ENCODE measurements at places on chromosomes 2 and 18. TPM values are rescaled to one million over a fixed set of nuclear protein-coding genes. Genes with fewer than 3 reads are reported as not detected.

- no peak overlapping the region for H3K4me3 ChIP-seq
- DNase-seq: no peak
- H3K27ac ChIP-seq: no peak overlapping the region
- H3K4me1 ChIP-seq: no peaks in the 10 kb centered on the region
- no peaks in the 10 kb centered on the region for H3K36me3 ChIP-seq
Observed at GRCh38 chr2:170022692-170023091, 155.3 kb upstream of the MYO3B start.

The CNTNAP5 gene
- not detected for total RNA-seq

DNA sequence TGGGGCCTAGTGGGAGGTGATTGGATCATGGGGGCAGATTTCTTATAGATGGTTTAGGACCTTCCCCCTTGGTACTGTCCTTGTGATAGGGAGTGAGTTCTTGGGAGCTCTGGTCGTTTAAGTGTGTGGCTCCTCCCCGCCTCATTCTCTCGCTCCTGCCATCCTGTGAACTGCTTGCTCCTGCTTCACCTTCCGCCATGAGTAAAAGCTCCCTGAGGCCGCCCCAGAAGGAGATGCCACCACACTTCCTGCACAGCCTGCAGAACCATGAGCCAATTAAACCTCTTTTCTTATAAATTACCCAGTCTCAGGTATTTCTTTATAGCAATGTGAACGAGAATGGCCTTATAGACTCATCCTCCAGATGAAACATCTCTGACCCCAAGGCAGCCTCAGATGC lies 101.5 kb downstream of the KCNF1 start:
- H3K27ac ChIP-seq: no peak overlapping the region
- H3K27me3 ChIP-seq: no peaks in the 10 kb centered on the region
- H3K4me3 ChIP-seq: no peak overlapping the region
- H3K4me1 ChIP-seq: no peaks in the 10 kb centered on the region
- no peak for DNase-seq
- H3K36me3 ChIP-seq: no peaks in the 10 kb centered on the region

The CCDC68 gene
- total RNA-seq: not detected

The GATA6 gene
- 0.26 TPM for total RNA-seq

DNA sequence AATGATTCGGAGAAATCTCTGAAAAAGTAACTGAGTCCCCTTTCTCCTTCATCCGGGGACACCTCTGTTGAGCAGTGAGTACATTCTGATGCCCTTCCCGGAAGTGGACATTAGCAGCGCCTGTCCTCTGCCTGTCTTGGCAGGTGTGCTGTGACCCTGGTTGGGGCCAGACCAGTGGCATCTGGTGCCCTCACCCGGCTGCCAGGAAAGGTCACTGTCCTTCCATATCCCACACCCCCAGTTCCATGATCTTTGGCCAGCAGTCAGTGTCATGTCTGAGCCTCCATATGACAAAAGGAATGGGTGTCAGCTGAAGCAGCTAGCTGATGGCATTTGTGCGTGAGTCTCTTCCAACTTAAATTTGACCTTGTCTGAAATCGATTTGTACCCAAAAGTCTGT lies 128.1 kb downstream of the NCK2 start:
- no peak for DNase-seq
- no peaks in the 10 kb centered on the region for H3K27me3 ChIP-seq
- H3K4me1 ChIP-seq: peaks cover 10% of the 10 kb centered on the region
- no peak overlapping the region for H3K4me3 ChIP-seq
- no peaks in the 10 kb centered on the region for H3K36me3 ChIP-seq
- no peak overlapping the region for H3K27ac ChIP-seq

DNA sequence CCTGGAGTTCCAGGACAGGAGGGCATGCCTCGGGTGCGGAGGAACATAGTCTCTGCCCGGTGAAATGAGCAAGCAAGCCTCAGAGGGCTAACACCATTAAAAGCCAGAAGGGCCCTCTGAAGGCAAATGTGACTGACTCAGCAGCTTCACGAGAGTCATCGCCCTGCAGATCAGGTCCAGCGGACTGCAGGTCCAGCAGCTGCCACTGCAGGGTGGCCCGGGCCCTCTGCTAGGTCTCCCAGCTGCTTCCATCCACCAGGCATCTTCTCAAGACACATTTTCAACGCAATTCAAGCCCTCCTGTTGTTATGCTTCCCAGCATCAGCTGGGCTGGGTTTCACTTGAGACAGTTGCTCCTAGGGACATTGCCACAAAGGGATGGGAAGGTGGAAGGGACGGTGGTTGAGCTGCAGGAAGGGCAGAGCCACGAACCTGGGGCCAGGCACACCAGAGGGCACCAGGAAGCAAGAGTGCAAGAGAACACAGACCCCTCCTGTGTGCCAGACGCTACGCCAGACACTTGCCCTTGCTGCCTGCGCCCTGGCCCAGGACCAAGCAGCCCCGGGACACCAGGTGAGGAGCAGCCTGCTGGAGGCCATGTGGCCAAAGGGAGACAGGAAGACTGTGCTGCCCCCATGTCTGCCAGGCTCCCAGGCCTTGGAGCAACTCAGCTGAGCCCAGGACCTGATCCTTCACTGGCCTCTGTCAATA lies 173.0 kb downstream of the HDAC4 start:
- H3K27me3 ChIP-seq: no peaks in the 10 kb centered on the region
- H3K36me3 ChIP-seq: no peaks in the 10 kb centered on the region
- no peak overlapping the region for H3K27ac ChIP-seq
- no peak overlapping the region for H3K4me3 ChIP-seq

DNA sequence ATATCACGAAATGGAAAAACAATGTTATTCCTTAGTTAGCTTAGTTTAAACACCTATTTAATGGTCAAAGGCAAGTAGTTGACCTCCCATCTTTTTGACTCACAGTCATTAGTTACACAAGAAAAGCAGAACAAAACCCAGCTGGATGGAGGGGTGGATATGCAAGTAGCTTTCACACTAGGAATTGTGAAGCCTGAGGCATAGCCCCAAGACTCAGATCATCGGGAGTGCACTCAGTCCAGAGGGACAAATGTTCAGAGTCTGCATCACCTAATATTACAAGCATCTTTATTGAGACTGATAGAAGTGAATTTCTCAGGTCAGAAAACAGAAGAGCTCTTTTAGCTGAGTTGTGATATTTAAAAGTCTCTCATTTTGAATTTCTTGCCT lies 15.5 kb upstream of the CPS1 start:
- no peak for DNase-seq
- no peaks in the 10 kb centered on the region for H3K36me3 ChIP-seq
- no peak overlapping the region for H3K27ac ChIP-seq
- no peak overlapping the region for H3K4me3 ChIP-seq
- no peaks in the 10 kb centered on the region for H3K27me3 ChIP-seq
- peaks cover 6% of the 10 kb centered on the region for H3K4me1 ChIP-seq

Measured in neural progenitor cell (in vitro differentiated cells).